ENCODE measurements at places on chromosomes 7 and 10. TPM values are rescaled to one million over a fixed set of nuclear protein-coding genes. Genes with fewer than 3 reads are reported as not detected.

The TMEM178B gene
- total RNA-seq, result not detected

The CFAP43 gene
- total RNA-seq, result under 0.01 TPM

The JAZF1 gene
- total RNA-seq, result 21.3 TPM

The ZNF735 gene
- not detected for total RNA-seq

The SUN3 gene
- not detected for total RNA-seq

The MCU gene
- total RNA-seq, result 32.3 TPM

The RBP3 gene
- under 0.01 TPM for total RNA-seq

The PAOX gene
- total RNA-seq, result 8.6 TPM

The ABI1 gene
- total RNA-seq, result 34.0 TPM

The HPSE2 gene
- total RNA-seq, result 0.35 TPM

The GHRHR gene
- not detected for total RNA-seq

The CALHM2 gene
- total RNA-seq, result 52.5 TPM

The AKR1B15 gene
- not detected for total RNA-seq

The MRPS17 gene
- total RNA-seq, result 11.9 TPM

The RPEL1 gene
- total RNA-seq, result under 0.01 TPM

The TMEM236 gene
- not detected for total RNA-seq

The OR2A25 gene
- not detected for total RNA-seq

The ABCC2 gene
- total RNA-seq, result under 0.01 TPM

The ZNF107 gene
- total RNA-seq, result 0.86 TPM

The CCDC172 gene
- not detected for total RNA-seq

The OR6B1 gene
- total RNA-seq, result not detected

The ADAMTS14 gene
- total RNA-seq, result 0.18 TPM

The OPN4 gene
- not detected for total RNA-seq

The TEX36 gene
- not detected for total RNA-seq

The PDE1C gene
- 0.86 TPM for total RNA-seq

The FFAR4 gene
- total RNA-seq, result not detected

The NET1 gene
- 28.5 TPM for total RNA-seq

The TRIP6 gene
- total RNA-seq, result 172 TPM

The CUZD1 gene
- total RNA-seq, result 0.29 TPM

The LRRC4 gene
- total RNA-seq, result not detected

The GBX1 gene
- not detected for total RNA-seq

The LIPA gene
- 247 TPM for total RNA-seq

The C10orf62 gene
- total RNA-seq, result not detected

The AFAP1L2 gene
- total RNA-seq, result 2.3 TPM

The FEZF1 gene
- total RNA-seq, result not detected

The MYO1G gene
- under 0.01 TPM for total RNA-seq

The NEBL gene
- 3.7 TPM for total RNA-seq

The RBP4 gene
- not detected for total RNA-seq

The LBX1 gene
- total RNA-seq, result not detected

The EBF3 gene
- under 0.01 TPM for total RNA-seq

The ANKMY2 gene
- total RNA-seq, result 21.3 TPM

The SPDYE5 gene
- total RNA-seq, result not detected

The SLC16A12 gene
- total RNA-seq, result 0.29 TPM

The GIMAP2 gene
- total RNA-seq, result 1.2 TPM

The CCSER2 gene
- 16.0 TPM for total RNA-seq

The FAM180A gene
- total RNA-seq, result 1.7 TPM

The CDK1 gene
- 51.2 TPM for total RNA-seq
